ENCODE measurements at places on chromosomes 11 and 22.
A peak's percentile ranks its signal among the peaks of the same experiment; 100 is the strongest.

DNA sequence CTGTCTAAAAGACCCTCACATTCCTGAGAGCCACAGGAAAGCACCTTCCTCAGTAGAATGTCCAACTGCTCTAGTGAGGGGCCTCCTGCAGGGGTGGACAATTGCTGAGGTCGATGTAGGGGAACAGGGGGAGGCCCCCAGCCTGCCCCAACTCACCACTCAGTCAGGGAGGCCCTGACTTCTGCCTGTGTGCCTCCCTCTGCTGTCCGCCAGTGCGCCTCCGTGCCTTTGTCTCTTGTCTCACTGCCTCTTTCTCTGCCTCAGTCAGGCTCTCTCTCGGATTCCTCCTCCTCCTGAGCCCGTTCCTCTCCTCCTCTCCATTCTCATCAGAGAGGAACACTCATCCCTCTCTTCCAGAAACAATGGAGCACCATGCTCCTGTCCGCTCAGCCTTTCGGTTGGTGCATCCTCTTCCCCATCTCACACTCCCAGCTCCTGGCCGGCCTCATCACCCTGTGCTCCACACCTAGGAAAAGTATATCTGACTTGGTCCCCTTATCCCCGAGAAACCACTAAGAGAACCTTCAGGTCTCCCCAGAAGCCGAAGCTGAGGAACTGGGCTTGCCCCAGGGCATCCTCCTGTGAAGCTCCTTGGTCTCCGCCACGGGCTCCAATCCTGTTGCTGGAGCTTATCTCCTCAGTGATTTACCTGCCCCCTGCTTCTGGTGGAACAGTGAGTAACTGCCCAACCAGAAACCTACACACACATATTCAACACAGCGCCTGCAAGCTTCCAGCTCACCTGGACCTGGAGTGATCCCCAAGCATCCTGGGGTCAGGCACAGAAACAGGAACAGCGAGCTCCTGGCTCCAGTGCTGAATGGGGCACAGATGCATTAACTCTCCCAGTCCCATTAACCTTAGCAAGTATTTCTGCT, 2.3 kb downstream of the B3GAT1 start:
- no peaks in the 10 kb centered on the region for H3K36me3 ChIP-seq
- H3K4me3 ChIP-seq, result no peak overlapping the region
- no peak overlapping the region for H3K27ac ChIP-seq
- H3K27me3 ChIP-seq, result peaks cover 52% of the 10 kb centered on the region
- DNase-seq, result no peak
- H3K4me1 ChIP-seq, result peaks cover 8% of the 10 kb centered on the region

DNA sequence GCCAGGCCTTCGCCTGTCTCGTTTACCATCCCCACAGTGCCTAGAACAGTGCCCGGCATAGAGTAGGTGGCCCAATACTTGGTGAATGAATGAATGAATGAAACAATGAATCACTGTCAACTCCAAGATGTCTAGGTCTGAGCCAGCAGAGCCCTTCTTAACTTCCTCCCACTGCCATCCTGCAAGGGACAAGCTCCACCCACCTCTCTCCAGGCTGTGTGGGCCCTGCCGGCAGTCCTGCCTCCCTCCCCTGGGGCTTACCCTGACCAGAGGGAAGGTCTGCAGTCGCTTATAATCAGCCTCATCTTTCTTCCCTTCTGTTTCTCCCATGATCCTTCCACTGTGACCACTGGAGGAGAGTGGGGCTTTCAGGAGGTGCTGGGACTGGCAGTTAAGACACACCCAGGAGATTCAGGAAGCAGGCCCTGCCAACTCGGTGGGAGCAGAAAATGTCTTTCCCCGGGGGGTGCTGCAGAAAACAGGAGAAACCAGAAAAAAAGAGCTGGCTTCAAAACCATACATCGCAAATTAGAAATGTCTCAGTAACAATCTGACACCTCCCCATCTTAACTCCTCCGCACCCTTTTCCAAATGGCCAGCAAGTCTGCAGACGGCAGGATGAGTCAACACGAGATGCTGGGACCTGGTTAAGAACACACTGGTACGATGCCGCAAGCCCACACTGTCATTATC, 11.4 kb downstream of the DNAL4 start:
- H3K27ac ChIP-seq, result peak overlapping the region; percentile 27
- no peak overlapping the region for H3K4me3 ChIP-seq
- no peaks in the 10 kb centered on the region for H3K36me3 ChIP-seq
- H3K27me3 ChIP-seq, result no peaks in the 10 kb centered on the region

DNA sequence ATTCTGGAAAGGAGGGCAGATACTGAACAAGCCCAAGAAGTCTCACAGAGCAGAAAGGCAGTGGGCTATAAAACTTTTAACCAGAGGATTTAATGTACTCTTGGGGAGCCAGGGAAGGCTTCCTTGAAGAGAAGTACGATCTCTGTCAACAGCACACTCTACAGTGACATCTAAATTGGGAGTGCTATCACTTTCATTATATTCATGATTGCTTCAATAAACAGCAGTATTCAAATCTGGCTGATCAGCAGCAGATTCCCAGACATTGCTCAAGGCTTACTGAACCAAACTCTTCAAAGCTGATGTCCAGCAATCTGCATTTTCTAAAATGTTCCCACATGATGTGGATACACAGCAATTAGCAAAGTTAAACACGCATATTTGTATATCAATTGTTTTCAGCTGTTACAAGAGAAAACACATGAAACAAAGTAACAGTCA, 44.2 kb downstream of the SYTL2 start:
- no peaks in the 10 kb centered on the region for H3K27me3 ChIP-seq
- no peak overlapping the region for H3K4me3 ChIP-seq
- H3K4me1 ChIP-seq, result peaks cover 2% of the 10 kb centered on the region

DNA sequence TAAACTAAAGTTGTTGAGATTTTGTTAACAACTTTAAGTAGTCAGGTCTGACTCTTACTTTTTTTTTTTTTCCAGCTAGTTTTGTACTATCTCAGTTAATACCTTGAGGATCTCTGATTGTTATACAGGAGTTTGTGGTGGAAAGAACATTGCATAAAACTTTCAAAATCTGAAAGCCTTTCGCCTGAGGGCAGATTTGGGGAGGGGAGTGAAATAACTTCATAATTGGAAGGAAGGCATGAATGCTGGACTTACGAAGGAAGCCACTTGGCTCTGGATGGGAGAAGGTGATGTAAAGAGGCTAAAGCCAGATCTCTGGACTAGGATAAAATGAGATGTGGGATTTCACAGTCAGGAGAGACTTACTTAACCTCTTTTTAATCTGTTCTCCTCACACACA, 18.2 kb upstream of the FAT3 start:
- no peaks in the 10 kb centered on the region for H3K36me3 ChIP-seq
- no peaks in the 10 kb centered on the region for H3K27me3 ChIP-seq
- H3K27ac ChIP-seq, result no peak overlapping the region
- H3K4me1 ChIP-seq, result no peaks in the 10 kb centered on the region
- no peak for DNase-seq

DNA sequence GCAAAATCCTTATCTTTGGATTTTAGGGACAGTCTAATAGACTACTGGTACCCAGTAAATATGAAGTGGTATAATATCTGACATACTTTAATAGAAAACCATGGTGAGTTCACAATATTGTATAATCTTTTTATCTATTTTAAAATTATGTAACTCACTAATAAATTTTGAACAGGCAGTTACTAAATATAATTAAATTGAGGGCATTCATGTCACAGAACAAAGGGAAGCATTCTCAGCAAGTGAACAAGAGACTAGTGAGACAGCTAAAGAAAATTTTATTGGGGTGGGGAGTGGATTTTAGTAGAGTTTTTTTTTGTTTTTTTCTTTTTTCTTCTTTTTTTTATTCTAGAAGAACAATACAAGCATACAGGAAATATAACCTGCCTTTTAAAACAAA, 55.0 kb downstream of the DNAJC24 start:
- no peaks in the 10 kb centered on the region for H3K27me3 ChIP-seq
- H3K4me3 ChIP-seq, result no peak overlapping the region
- H3K4me1 ChIP-seq, result no peaks in the 10 kb centered on the region
- peaks cover 7% of the 10 kb centered on the region for H3K36me3 ChIP-seq
- no peak overlapping the region for H3K27ac ChIP-seq

- H3K27me3 ChIP-seq, result peaks cover 10% of the 10 kb centered on the region
- no peak overlapping the region for H3K27ac ChIP-seq
- H3K4me1 ChIP-seq, result peaks cover 11% of the 10 kb centered on the region
Measured at GRCh38 chr11:72629266-72629665, 45.0 kb downstream of the PDE2A start.

- no peak for DNase-seq
- H3K27me3 ChIP-seq, result no peaks in the 10 kb centered on the region
- H3K4me1 ChIP-seq, result peaks cover 7% of the 10 kb centered on the region
Measured at GRCh38 chr11:75783416-75784084, 15.0 kb downstream of the DGAT2 start.

DNA sequence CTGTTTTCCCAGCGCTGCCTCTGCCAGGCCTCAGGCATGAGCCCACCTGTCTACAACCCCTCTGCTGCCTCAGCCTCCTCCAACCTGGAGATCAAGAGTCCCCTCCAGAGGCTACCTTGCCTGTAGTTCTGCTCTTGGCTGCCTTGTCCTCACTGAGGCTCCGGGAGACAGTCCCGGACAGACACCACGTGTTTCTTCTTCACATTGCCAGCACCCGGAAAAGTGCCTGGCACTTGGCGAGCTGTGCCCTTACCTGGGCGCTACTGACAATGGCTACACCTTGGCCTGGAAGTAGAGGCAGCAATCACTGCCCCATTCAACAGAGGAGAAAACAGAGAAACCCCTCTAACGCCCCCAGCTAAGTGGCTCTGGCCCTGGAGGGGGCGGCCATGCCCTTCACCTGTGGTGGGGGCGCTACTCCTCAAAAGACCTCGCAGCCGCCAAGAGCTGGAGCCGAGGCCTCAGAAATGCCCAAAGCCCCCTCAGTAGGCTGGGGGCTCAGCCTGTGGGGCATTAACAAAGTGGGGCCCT, 3.0 kb upstream of the NAP1L4 start:
- no peak overlapping the region for H3K27ac ChIP-seq
- H3K36me3 ChIP-seq, result peaks cover 11% of the 10 kb centered on the region
- no peak for DNase-seq
- H3K27me3 ChIP-seq, result no peaks in the 10 kb centered on the region

GRCh38 chr11:116396331-116396730, 376.5 kb downstream of the BUD13 start:
- DNase-seq, result no peak
- no peaks in the 10 kb centered on the region for H3K36me3 ChIP-seq
- no peaks in the 10 kb centered on the region for H3K27me3 ChIP-seq
- no peak overlapping the region for H3K4me3 ChIP-seq
- H3K27ac ChIP-seq, result no peak overlapping the region
- H3K4me1 ChIP-seq, result no peaks in the 10 kb centered on the region

DNA sequence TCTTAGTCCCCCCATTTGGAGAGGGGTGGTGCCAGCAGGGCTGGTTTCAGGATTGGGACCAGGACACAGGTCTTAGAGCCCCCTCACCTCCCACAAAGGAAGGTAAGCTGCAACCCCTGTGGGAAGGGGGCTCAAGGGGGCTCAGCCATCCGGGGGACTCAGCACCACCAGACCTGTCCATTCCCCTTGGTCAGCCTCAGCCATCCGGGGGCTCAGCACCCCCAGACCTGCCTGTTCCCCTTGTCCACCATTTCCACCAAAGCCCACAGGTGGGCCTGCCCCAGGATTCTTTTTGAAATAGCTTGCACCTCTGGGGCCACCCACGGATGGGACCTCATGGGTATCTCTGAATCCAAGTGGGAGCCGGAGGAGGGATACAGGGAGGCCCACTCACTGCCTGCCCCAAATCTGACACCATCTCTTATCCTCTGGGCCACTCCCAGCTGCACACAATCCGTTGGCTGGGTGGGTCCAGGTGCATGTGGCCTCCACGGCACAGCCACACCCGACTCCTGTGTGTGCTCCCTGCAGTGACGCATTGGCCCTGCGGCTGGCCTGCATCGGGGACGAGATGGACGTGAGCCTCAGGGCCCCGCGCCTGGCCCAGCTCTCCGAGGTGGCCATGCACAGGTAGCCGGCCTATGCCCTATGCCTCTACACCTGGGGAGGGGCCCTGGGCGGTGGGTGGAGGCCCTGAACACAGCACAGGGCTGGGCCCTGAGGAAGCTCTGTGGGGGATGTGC, 15.9 kb downstream of the MCAT start:
- no peak for DNase-seq
- no peaks in the 10 kb centered on the region for H3K36me3 ChIP-seq
- H3K4me1 ChIP-seq, result peaks cover 3% of the 10 kb centered on the region
- no peaks in the 10 kb centered on the region for H3K27me3 ChIP-seq
- H3K4me3 ChIP-seq, result no peak overlapping the region

- no peaks in the 10 kb centered on the region for H3K36me3 ChIP-seq
- H3K4me1 ChIP-seq, result no peaks in the 10 kb centered on the region
- no peak overlapping the region for H3K27ac ChIP-seq
- no peak overlapping the region for H3K4me3 ChIP-seq
- H3K27me3 ChIP-seq, result peaks cover 2% of the 10 kb centered on the region
Measured at GRCh38 chr11:113131036-113131775, 170.0 kb downstream of the NCAM1 start.

Measured in activated naive CD8-positive, alpha-beta T cell treated with anti-CD3 and anti-CD28 coated beads, Interleukin-2, amount 10 ng/mL, durations not matched to agents 7 days and 5 days (primary cell).